ENCODE measurements at places on chromosomes 5 and 9.

DNA sequence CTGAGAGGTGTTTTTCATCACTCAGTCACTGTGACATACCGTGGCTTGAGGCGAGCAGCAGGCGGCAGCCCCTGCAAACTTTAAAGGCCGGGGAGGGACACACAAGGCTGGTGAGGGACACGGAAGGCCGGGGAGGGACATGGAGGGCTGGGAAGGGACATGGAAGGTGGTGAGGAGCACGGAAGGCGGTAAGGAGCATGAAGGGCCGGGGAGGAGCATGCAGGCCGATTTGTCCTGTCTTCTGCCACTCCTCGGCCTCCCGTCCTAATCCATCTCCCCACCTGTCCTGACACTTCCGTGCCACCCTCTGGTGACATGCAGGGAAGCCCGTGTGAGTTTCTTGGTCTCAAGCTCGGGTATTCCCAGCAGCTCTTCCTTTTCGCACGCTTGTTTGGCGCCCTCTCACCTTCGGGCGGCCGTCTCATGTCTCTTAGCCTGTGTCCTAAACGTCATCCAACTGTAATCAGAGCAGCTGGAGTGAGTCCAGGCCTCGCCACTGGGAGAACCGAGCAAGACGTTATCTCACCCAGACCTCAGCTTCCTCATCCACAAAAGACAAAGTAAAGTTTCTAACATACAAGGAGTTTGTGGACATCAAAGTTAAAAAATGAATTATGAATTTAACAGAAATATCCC, 126.5 kb downstream of the MRPL36 start:
- no peak for DNase-seq

GRCh38 chr5:80346055-80346454, 26.3 kb downstream of the SPZ1 start:
- peak; percentile 47 for DNase-seq

GRCh38 chr5:95862671-95863382, 40.3 kb upstream of the GLRX start:
- DNase-seq = no peak

GRCh38 chr9:77731008-77731698, 83.0 kb upstream of the GNA14 start:
- DNase-seq = no peak

DNA sequence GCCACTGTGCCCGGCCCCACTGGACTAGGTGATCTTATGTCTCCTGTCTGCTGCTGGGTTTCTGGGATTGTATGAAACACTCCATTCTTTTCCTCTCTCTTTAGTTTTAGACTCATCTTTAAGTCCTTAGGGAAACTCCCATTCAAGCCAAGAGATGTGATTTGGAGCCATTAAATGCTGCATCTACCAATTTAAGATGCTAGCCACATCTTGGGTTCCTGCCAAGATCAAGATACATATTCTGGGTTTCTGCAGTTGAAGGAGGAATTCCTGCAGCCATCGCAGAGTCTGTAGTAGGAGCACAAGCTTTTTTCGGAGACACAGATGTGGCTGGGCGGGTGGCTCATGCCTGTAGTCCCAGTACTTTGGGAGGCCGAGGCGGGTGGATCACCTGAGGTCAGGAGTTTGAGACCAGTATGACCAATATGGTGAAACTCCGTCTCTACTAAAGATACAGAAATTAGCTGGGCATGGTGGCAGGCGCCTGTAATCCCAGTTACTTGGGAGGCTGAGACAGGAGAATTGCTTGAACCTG, 23.2 kb downstream of the STXBP1 start:
- DNase-seq = no peak

DNA sequence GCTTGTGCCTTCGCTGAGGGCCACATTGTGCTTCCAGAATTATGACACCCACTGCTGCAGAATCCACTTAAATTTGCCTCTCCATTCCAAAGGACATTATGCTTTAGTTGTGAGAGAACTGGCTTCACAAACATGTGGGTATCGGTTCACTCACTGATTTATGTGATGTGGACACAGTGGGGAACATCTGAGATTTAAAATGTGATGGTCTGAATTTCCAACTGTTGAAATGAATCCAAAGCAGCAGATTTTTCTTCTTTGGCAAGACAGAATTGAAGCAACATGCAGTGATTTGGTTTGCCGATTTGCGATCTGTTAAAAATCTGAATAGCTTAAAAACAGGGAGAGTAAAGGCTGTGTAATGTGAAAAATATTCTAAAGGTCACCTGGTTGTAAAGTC, 20.3 kb downstream of the PCSK5 start:
- DNase-seq = no peak

- no peak for DNase-seq
Measured at GRCh38 chr9:4596165-4596922, 65.8 kb upstream of the PLPP6 start.

DNA sequence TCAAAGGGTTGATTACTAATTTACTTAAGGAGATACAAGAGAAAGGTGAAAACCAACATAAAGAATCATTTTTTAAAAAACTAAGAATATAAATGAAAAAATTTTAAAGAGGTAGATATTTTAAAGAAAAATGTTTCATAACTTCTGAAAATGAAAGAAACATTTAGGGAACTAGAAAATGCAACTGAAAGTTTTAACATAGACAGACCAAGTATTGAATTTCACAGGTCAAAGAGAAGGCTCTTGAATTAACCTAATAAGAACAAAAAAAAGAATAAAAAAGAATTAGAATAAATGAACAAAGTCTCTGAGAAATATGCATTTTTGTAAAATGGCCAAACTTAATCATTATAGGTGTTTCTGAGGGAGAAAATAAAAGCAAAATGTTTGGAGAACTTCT, 16.1 kb upstream of the FAM174A start:
- DNase-seq = no peak

- DNase-seq = no peak
Measured at GRCh38 chr9:91817493-91818224, 132.4 kb downstream of the ROR2 start.

GRCh38 chr5:3601061-3601710, 5.6 kb downstream of the IRX1 start:
- DNase-seq = no peak

DNA sequence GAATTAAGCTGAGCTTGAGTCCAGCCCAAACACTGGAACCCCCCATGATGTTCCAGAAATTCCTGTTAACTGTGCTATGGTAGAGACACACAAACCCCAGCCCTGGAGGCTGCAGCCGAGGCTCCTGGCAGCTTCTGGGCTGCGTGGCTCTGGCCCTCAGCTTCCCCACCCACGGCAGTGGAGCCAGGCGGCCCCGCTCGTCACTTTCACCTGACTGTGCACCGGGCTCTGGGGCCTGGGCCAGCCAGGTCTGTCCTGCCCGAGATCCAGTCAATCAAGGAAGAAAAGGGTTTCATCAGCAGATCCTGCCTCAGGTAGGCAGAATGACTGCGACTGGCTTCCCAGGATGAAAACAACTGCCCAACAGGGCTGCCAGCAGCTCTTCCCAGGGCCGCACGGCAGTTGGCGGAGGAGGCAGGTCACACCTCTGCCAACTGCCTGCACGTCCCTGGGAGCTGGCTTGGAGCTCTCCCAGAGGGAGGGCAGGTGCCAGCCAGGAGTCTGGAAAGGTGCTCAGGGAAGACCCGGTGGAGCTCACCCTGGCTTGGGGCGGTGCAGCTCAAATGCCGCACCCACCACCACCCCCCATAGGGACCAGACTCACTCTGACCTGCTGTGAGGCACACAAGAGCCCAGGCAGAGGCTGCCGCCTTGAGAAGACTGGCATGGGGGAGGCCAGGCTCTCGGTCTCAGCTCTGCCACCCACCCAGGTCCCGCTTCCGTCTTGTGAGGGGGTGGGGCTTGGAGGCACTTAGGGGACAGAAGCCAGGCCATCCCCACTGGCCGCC, 20.7 kb downstream of the BRD3 start:
- no peak for DNase-seq

- peak; percentile 78 for DNase-seq
Measured at GRCh38 chr9:99823681-99824377, 2.1 kb downstream of the NR4A3 start.

DNA sequence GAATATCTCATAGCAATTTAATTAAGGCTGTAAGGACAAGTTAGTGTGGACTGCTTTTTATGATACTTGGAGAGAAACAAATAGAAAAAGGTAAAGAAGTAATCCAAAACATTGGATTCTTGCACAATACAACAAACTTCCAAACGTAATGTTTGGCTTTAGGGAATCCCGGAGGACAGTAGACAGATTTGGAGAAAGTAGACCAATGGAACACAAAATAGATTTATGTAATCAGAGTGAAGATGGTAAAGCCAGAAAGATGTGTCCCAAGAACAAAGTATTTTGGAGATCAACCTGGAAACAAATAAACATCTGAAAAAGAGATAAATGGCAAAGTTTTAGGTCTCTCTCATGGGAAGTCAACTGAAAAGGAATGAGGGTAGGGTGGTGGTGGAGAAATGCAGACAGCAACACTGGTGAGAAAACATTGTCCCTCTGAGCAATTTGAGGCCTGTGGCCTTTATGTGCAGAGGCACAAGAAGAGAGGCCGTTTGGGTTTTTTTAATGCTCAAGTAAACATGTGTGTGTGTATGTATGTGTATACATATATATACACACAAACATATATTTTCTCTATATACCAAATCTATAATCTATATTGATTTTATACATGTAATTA, 620.6 kb downstream of the PDE4D start:
- DNase-seq = no peak

- DNase-seq = no peak
Measured at GRCh38 chr9:136985027-136985602, 2.3 kb downstream of the LCNL1 start.

- no peak for DNase-seq
Measured at GRCh38 chr5:1251678-1252580, 26.7 kb downstream of the SLC6A18 start.

DNA sequence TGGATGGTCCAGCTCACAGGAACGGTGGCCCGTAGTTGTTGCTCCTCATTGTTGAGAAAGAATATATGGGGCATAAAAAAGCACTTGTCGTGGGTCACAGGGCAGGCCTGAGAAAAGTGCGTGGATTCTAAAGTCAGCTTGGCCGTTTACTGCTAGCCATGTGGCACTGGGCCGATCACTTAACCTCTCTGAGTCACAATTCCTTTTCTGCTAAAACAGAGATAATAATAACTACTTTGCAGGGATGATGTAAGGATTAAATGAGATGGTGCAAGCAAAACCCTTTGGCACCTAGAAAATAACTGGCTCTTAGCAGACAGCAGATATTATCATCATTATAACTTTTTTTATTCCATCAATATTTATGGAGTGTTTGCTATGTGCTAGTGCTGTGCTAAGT, 579.7 kb downstream of the CCDC171 start:
- no peak for DNase-seq

GRCh38 chr9:107627781-107628180, 138.2 kb upstream of the KLF4 start:
- no peak for DNase-seq

GRCh38 chr9:37038302-37038942, 4.4 kb upstream of the PAX5 start:
- no peak for DNase-seq

- DNase-seq = no peak
Measured at GRCh38 chr5:160285316-160285715, 27.0 kb downstream of the CCNJL start.

DNA sequence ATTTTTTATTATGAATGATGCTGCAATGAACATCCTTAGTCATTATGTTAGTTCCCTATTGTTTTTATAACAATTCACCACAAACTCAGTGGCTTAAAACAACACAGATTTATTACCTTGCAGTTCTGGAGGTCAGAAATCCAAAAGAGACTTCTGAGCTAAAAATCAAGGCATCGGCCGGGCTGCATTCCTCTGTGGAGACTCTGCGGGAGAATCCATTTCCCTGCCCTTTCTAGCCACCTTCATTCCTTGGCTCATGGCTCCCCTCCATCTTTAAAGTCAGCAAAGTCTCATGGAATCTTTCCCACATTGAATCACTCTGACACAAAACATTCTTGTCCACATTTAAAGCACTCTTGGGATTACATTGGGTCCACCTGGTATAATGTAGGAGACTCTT, 38.6 kb downstream of the SNX18 start:
- DNase-seq = no peak

GRCh38 chr5:170310256-170310926, 12.8 kb upstream of the LCP2 start:
- DNase-seq = no peak

DNA sequence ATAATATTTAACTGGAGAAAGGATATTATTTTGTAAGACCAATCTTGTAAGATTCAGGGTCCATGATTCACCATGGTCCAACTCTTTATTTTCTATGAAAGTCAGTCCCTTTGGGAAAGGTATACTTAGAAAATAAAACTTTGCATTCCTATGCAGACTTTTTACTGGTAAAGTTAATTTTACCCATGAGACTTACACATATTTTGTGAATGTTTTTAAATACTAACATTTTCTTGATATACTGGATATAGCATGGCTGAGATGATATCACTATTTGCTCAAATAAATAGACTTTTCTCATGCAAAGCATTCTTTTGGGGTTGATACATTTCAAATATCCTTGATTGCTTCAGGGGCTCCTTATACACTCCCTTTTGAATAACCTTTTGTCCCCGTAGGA, 512.1 kb downstream of the MAN2A1 start:
- no peak for DNase-seq

DNA sequence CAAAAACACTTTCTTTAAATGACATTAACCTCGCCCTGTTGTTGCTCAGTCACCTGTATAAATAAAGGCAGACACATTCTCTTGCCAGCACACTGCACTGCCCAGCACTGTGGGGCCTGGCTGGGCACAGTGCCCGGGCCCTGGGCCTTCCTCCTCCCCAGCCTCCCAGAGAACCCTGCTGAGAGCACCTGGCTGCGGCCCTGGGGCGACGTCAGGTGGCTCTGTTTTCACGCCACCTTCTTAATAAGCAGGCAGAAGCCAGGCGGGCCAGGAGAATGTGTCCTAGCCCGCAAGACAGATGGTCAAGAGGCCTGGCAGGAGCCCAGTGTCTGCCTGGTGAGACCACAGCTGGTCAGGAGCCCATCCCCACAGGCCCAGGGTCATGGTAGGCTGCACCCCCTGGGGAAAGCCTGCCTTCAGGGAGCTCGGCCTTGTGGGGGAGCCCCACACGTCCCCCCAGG, 8.2 kb upstream of the AGPAT2 start:
- no peak for DNase-seq

GRCh38 chr9:524008-524407, 309.3 kb downstream of the DOCK8 start:
- DNase-seq = no peak

- DNase-seq = no peak
Measured at GRCh38 chr5:151123897-151124751, 33.5 kb downstream of the ANXA6 start.

DNA sequence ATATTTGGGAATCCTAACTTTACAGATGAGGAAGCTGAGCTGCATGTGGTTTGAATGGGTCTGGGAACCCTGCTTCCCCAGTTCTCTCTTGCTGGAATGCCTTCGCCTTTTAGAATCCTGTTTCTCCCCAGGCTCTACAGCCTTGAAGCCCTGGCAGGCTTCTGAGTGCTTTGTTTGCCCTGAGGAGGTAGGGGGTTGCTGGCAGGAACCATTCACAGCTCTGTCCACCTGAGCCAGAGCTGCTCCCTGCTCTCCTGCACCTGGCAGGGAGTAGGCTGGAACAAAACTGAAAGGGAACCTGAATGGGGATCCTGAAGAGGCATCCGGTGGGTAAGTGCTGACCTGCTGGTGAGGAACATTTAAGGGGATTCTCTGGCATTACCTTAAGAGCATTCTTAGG, 33.0 kb downstream of the KIF4B start:
- DNase-seq = no peak

GRCh38 chr9:7177383-7177782, 419.6 kb downstream of the KDM4C start:
- no peak for DNase-seq

Data from SK-N-SH (cell line).